Spleen (tissue), 13 donors: ENCODE measurements at places on chromosomes 4 and X.

DNA sequence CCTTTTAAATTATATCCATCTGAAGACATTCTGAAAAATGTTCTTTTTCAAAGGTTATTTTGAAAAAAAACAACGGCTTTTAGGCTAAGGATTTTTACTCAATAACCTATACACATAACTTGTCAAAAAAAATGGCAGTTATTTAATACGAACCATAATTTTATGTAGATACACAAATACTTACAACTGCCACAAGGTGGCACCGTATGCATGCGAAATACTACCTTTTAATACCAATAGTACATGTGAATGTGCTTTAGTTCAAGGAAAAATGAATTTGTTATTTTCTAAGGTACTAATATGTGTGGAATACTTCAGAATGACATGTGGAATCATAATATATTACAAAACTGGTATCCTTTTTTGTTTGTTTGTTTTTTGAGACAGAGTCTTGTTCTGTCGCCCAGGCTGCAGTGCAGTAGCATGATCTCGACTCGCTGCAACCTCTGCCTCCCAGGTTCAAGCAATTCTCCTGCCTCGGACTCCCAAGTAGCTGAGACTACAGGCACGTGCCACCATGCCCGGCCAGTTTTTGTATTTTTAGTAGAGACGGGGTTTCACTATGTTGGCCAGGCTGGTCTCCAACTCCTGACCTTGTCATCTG is 4.6 kb upstream of the MAD2L1 start:
- peak; percentile 64 for DNase-seq

- DNase-seq: no peak
These were observed 79.8 kb downstream of the RLIM start for GRCh38 chrX:74534569-74535038.

GRCh38 chr4:180423712-180424057 is 1819.5 kb upstream of the TENM3 start:
- DNase-seq: no peak

- no peak for DNase-seq
These were observed 29.6 kb downstream of the RAB40AL start for GRCh38 chrX:102966701-102967100.

DNA sequence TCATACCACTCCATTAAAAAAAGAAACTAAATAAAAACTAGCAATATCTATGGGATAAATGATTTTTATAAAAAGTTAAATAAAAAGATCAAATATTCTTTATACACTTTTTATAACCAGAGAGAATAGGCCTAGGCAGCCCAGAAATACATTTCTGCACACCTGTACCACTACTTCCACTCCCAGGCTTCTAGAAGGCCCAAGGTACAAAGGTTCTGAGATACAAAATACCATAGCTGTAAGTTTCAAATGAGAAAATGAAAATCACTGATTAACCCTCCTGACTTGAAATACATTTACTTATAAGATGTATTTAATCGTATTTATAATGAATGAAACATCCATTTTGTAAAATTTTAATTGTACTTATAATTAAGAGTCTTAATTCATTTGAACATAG is 226.5 kb upstream of the MAB21L2 start:
- no peak for DNase-seq

DNA sequence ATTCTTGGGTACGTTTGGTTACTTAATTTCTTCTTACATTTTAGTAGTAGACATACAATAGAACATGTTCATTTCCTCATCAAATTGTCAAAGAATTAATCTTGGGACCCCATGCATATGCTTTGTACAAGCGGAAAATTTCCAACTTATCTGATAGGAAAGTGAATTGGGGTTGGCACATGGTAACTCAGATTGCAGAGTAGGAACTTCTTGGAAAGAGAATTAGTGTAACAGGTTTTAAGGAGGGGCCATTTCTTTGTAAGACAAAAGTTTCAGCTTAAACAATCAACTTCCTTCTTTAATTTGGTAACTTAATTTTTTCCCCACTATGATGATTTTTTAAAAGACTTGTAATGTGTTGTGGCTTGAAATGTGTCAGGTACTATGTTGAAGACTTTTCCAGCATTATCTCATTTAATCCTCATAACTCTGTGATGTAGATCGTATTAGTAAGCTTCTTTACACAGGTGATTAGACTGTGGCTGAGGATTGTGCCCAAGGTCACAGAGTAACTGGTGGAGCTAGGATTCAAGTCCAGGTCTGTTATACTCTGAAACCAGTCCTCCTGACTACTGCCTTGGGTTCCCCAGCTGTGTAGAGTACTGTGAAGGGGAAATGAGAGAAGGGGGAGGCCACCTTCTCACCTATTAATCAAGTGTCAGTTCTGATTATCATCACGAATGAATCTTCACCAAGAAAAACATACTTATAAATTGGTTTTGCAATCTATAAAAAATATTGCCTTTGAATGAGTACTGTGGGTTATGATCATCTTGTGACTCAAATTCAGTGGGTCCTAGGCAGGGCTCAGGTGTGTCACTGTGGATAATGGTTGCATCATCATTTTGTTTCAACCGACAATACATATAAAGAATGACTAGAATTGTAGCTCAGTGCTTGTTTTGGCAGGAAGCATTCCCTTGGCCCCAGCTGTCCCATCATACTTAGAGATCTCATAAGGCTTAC is 4.3 kb downstream of the GK start:
- DNase-seq: no peak

GRCh38 chr4:23023121-23023520 is 330.4 kb downstream of the GBA3 start:
- no peak for DNase-seq

DNA sequence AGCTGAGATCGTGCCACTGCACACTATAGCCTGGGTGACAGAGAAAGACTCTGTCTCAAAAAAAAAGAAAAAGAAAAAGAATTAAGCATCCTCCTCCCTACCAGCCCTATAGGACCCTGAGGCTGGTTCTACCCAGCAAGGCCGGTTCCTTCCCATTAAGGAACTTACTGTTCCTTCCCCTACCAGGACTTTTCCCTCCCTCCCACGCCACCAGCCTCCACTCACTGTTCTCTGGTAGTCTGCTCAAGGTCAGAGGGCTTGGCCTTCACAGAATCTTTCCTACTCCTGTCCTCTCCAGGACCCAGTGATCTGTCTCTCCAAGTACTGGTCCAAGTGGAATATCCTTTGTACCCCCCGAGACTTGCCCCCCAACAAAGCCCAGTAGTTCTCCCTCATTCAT is 1.4 kb downstream of the GRIPAP1 start:
- peak; percentile 51 for DNase-seq

DNA sequence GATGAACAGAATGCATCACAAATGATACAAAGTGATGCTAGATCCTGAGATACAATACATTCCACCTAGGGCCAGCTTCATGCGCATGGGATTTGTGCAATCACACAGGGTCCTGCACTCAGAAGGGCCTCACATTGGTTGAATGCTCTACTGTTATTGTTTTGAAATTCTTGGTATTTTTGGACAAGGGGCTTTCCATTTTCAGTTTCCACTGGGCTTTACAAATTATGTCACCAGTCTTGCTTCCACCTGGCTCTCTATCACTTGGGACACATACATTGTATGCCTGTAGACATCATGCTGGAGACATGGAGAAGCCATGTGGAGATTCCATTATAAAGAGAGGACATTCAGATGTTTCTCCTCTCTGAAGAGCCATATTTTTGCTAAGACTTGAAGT is 155.8 kb downstream of the NAA11 start:
- DNase-seq: no peak

- DNase-seq: no peak
These were observed 10.8 kb downstream of the UNC5C start for GRCh38 chr4:95537863-95538488.

- no peak for DNase-seq
These were observed 4.4 kb downstream of the RBPJ start for GRCh38 chr4:26325191-26325590.

- no peak for DNase-seq
These were observed 93.5 kb upstream of the AFAP1 start for GRCh38 chr4:8033067-8033755.

DNA sequence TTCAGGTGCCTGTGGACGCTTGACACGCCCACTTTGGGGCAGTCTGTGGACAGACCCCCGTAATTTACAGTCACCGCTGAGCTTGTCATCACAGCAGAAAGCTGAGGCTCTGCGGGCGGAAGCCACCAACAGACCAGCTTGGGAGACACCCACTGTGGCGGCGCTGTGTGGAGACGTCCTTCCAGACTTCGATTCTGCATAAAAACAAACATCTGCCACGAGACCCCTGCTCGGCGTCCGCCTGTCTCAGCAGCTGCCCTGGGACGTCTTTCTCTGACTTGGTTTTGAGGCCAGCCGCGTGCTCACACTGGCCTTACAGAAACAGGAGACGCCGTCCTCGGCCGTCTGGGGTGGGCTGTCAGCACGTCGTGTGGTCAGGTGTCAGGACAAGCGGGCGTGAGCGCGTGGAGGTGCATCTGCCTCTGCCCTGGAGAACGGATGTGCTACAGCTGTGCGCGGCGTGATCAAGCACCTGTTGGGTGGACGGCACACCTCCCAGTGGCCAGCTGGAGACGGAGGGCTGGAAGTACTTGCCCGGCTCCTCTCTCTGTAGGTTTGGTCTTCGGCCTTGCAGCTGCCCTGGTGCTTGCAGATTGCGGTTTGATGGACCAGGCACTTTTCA is 37.5 kb downstream of the PIGG start:
- DNase-seq: peak; percentile 66

- no peak for DNase-seq
These were observed 6.5 kb downstream of the PLCXD1 start for GRCh38 chrX:287670-288069.

DNA sequence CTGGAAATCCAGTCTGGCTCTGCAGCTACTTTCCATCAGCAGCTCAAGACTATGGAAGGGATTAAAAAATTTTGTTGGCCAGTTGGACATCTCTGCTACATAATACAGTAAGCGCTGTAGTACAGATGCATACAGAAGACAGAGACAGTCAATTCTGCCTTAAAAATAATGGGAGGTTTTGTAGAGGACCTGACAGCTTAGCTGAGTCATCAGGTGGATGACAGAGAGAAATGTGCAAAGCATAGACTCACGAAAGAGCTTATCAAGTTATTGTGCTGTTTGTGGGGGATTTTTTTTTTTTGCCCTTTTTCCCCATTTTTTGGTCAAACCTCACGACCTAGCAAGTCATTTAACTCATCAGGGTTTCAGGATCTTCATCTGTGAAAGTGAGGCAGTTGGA is 149.0 kb upstream of the SCML1 start:
- no peak for DNase-seq

DNA sequence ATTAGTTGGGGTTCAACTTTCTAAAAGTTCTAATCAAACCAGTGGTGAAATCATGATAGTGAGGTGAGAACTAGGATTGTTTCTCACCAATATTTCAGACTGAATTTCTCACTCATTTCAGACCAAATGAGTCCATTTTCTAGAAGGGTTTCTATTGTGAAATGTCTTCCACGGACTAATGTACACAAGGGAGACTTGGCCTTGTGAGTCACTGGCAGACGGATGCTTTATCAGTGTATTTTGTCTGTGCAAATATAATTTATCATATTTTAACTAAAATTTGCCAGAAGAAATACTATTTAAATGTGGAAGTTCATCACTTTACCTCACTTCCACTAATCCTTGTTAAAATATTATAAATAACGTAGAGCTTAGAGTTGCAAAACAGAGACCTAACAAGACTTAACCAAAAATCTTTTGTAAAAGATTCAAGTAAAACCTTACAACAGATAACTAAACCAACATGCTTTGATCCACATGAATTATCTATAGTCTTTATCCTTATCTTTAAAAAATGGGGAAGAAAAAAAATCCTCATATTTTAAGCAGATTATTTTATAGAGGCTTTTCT is 506.0 kb upstream of the FAM241A start:
- DNase-seq: no peak

- DNase-seq: no peak
These were observed at the start of gene KLHL13 for GRCh38 chrX:118116713-118117550. KLHL13 (minus strand) TSS chrX:118116810; CDS start chrX:118028473, 88,337 bp downstream.

GRCh38 chr4:40822420-40823166 is 72.8 kb downstream of the NSUN7 start:
- DNase-seq: no peak

- no peak for DNase-seq
These were observed 162.4 kb downstream of the WDFY3 start for GRCh38 chr4:84804136-84804535.
